B cell (primary cell): ENCODE measurements at places on chromosomes 2 and 18. TPM values are rescaled to one million over a fixed set of nuclear protein-coding genes. Genes with fewer than 3 reads are reported as not detected.

The SNTG2 gene
- polyA plus RNA-seq: 2.1 and 3.1 TPM in 2 replicates

The RTTN gene
- polyA plus RNA-seq: 10.0 and 11.6 TPM in 2 replicates

The CAPN14 gene
- 2.2 and 2.5 TPM in 2 replicates for polyA plus RNA-seq

The MLPH gene
- polyA plus RNA-seq: not detected in 2 replicates

- DNase-seq: no peak
Observed at GRCh38 chr18:74836296-74837139, 238.8 kb downstream of the ZNF407 start.

DNA sequence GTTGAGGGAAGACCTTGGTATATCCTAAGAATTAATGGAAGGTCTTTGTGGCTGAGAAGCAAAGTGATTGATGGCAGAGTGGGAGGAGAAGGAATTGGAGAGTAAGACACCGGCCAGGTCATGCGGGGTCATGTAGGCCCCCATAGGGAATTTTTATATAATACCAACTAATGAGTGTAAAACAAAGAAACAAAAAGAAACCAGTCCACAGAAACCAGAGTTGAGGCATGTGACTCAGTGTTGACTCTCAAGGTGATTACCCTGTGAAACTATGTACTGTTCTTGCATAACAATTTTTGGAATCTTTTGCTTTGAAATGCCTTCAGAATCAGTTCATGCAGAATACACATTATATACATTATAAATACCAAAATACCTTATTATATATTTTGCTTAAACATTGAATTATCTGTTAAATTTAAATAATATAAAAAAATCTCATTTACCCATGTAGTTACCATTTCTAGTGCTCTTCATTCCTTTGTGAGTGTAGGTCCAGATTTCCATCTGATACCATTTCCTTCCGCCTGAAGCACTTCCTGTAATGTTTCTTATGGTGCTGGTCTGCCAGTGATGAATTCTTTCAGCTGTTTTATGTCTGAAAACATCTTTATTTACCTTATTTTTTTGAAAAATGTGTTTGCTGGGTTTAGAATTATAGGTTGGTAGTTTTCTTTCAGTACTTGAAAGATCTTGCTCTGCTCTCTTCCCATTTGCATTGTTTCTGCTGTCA is 8.6 kb downstream of the CLIP4 start:
- no peak for DNase-seq

- DNase-seq: no peak
Observed at GRCh38 chr18:57004366-57005121, 142.3 kb upstream of the BOD1L2 start.

- no peak for DNase-seq
Observed at GRCh38 chr2:235583144-235583543, 89.3 kb downstream of the AGAP1 start.

DNA sequence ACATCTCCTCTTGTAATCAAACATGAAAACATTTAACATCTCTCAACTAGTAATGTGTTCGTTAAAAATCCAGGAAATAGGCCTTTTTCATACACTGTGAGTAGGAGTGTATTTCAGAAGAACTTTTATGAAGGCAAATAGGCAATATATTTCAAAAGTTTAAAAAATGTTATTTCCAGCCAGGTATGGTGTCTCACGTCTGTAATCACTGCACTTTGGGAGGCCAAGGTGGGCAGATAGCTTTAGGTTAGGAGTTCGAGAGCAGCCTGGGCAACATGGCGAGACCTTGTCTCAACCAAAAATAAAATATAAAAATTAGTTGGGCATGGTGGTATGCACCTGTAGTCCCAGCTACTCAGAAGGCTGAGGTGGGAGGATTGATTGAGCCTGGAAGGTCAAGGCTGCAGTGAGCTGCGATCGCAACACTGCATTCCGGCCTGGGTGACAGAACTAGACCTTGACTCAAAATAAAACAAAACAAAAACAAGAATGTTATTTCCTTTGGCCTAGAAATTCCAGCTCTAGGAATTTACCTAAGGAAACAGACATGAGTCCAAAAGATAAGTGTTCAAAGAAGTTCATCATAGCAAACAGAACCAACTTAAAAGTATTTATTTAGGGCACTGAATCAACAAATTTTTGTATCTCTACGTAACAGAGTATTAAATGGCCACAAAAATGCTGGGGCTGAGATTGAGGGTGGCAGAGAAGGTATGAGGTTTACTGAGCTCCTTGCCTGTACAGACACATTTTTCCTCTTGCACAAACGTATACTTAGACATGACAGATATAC is 14.9 kb downstream of the RBKS start:
- no peak for DNase-seq

DNA sequence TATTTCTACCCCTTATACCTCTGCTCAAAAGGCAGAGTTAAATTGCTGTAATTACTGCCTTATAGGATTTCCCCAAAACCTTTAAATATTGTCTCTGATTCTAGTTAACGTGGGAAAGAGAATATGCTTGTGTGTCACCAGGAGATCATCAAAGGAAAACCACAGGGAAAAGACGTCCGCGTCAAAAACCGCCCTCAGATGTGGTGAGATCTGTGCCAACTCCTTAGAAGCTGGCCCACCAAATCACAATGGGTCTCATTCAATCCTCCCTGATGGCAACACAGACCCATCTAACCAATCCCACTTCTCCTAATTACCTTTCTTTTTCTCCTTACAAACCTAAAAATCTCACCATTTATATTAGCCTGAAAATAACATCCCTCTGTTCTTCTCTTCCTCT is 25.4 kb downstream of the VPS54 start:
- no peak for DNase-seq

GRCh38 chr18:26941584-26941983 is 76.1 kb upstream of the AQP4 start:
- no peak for DNase-seq

GRCh38 chr18:74387383-74387782 is 69.7 kb downstream of the DIPK1C start:
- no peak for DNase-seq

- no peak for DNase-seq
Observed at GRCh38 chr18:22711192-22711685, 221.9 kb upstream of the RBBP8 start.

DNA sequence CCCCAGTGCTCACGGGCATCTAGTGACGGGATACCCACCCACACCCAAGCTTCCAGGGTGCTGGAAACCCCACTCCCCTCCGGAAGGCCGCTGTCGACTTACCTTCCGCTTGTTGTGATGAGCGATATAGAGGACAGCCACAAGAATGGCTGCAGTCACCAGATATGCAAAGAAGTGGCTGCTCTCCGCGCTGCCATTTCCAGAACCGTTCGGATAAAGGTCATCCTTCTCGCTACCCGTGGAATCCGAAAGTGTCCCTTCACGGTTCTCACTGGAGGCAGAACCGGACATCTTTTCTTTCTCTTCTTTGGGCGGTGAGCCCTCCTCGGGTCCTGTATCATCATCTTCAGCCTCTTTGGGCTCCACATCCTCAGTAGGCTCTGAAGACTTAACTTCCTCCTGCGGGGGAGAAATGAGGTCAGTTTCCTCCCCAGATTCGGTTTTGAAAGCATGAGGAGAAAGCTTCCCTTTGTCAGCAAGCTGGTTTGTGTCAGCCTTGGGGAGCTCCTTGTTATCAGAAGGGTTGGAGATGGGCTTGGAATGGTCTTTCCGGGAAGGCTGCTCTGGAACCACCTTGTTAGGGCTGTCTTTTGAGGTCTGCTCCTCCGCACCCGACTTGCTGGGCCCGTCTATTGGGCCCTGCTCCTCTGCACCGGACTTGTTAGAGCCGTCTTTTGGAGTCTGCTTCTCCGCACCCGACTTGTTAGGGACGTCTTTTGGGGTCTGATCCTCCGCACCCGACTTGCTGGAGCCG is 1.2 kb downstream of the TGOLN2 start:
- peak; percentile 78 for DNase-seq

DNA sequence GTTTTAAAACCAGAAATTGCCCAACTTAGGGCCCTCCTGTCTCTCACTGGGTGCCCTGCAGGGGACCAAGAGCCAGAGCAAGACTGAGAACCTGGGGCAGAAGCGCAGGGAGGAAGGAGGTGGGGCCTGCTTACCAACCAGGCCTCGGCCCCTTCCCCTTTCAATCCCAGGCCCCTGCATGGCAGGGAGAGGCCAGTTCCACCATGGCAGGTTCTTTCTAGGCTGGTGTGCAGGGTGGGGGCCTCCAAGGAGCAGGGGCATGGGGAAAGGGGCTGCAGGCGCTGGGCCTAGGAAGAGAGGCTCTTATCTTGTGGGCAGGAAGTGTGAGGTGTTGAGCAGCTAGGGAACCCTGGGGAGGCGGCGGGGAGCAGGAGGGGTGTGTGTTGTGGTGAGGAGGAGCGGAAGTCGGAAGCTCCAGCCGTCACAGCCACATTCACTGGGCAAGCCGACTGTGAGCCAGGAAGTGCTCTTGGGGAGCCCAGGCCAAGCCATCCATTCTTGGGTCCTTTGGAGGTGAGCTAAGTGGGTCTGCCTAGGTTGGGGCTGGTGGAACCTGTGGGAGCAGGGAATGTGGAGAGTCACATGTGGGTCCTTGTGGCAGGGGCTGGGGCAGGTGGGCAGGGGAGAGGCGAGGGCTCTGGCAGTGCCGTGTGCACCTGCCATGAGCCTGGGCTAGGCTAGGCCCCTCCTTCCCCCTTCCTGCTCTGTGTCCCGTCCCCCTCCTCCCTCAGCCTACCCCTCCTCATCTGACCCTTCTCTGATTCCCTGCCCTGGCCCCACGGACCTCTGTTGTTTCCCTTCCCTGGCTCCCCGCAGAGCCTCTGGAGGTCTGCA is at the start of gene PSD4:
Gene PSD4 (plus strand): TSS at position 430 of the 834 bp plus-strand sequence. CDS start 8,486 bp downstream, outside the sequence.
- peak; percentile 83 for DNase-seq

- no peak for DNase-seq
Observed at GRCh38 chr18:34649080-34649479, 61.0 kb upstream of the DTNA start.

DNA sequence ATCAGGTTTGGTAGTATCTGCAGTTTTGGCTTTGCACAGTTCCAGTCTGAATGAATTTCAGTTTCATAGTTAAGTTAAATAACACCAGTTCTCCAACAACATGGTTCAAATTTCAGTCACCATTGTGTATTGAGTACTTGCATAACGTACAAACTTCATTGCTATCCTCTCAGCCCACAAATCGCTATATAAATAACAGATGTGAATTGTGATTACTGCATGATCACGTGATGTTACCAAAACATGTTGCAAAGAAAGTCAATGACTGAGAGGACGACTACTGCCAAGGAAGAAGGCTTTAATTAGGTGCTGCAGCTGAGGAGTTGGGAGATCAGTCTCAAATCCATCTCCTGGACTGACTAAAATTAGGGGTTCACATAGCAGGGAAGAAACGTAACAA is 48.2 kb downstream of the COL4A4 start:
- no peak for DNase-seq

GRCh38 chr18:24763765-24764513 is 303.5 kb downstream of the HRH4 start:
- no peak for DNase-seq

- no peak for DNase-seq
Observed at GRCh38 chr2:151410485-151410834, 758 bp downstream of the RIF1 start.
